ENCODE measurements at places on chromosomes 6 and 20. TPM values are rescaled to one million over a fixed set of nuclear protein-coding genes. Genes with fewer than 3 reads are reported as not detected.

- no peak for DNase-seq
Observed at GRCh38 chr6:13303668-13304017, 24.7 kb downstream of the TBC1D7 start.

DNA sequence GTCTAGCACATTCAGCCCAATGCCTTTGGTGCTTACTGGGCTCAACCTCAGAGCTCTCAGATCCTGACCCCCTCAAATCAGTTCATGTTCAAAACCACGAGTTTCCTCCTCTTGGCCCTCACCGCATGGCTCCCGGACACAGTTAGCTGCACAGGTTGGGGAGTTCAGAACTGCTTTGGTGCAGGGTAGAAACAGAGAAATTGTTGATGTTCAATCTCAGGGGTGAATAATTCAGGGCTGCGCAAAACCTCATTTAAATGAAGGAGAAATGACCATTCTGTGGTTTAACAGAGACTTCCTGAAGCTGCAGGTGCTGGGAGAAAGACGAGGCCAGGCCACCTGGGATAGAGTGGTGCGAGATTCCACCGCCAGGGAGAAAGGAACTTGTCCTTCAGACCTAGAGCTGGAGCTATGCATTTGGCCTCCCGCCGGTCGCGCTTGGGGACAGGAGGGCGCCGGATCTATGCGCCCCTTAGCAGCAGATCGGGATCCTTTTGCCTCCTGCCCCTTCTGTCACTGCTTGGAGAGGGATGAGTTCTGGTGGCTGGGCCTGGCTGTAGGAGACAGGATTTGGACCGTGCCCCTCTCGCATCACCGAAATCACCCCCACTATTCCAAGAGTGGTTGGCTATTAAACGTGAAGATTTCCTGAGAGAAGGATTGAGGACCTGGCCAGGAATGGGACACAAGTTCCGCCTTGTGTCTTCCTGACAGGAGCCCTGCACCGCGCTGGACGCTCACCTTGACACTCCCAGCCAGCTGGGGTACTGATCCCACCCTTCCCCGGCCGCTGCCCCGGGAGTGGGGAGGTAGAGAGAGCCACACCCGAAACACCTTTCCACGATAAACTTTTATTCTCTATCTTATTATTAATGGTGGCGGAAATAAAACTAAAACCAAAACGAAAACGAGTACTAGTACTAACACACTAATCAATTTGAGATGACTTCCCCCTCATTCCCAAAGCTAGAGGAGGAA is 767 bp upstream of the PAX1 start:
- no peak for DNase-seq

MMP24 gene
- total RNA-seq, result not detected

AKAP7 gene
- total RNA-seq, result 1.6 TPM

DNA sequence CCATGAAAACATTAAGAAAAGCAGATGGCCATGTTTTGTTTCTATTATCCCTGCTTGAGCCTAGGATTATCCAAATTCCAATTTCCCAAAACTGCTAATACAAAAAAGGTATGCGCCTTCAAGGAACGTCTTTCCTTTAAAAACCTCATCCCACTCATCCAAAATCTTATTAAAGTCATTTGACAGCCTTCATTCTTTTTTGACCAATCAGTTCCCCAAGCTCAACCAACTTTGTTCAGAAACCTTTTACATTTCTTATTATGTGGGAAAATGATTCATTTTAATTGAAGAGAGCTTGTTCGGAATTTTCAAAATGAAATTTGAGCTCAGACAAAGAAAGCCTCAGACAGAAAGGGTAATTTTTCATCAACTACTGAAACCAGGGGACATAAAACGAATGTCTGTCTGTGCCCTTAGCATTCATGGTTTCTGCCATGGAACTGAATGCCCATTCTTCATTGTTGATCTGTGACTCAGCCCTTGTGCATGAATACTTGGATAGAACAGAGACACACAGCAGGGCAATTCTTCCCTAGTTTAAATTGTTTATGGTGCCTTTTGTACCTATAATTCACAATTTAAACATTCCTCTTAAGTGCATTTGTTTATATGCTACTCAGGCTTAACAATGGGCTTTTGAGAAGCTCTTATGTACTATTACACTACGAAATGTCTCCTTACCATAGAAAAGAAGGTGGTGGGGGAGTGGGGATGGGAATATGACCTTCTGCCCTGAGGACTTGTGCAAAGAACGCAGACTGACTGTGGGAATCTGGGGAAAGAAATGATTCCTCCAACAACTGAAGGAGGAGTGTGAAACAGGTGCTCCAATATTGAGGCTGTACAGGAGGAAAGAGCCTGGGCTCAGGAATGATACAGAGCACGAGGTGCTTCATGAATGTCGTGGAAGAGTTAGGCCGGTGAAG is 49.8 kb upstream of the ERVFRD-1 start:
- no peak for DNase-seq

- DNase-seq, result no peak
Observed at GRCh38 chr6:150202934-150203333, 60.1 kb downstream of the PPP1R14C start.

ARG1 gene
- total RNA-seq, result 0.20 TPM

DNA sequence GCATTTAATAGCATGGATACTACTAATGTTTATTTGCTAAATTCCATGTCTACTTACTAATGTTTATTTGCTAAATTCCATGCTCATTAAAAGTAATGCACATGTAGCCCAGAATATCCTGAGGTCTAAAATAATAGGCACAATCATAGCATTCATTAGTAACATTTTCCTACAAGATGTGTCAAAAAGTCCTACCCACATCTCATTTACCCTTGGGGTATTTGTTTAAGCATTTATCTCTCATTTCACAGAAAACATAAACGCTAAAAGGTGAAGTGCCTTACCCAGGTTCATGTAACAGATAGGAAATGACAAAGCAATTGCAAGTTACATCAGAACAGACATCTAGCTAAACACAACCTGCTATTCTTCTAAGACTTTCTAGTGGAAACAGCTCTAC is 457.1 kb downstream of the HACE1 start:
- DNase-seq, result no peak

DNA sequence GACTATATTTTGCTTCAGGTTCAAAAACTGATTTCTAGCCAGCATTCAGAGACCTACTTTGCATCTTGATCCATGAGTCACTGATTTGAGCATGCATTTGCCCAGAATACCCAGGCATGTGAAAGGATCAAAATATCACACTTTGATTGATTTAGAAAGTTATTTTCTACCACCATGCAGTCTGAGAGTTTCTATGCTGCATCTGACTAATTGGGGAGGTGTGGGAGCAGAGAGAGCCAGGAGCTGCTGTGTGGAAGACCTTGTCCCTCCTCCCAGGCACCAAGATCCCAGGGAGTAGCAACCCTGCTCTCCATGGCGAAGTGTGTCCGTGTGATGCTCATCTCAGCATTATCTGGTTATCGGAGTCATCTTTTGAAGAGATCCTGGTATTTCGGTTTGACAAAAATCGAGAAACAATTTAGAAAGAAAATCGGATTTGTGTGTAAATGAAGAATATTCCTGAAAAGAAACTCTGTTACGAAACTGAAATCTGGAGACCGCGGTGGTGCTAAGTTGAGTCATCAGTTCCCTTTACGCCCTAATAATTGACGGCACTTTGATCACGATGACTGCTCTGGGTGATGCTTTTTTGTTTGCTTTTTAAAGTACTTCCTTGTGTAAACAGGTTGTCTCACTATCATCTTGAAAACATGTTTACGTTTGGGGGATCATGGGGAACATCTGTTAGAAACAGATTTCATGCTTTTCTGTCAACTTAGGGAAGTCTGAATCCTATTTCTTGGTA is 193.4 kb downstream of the BACH2 start:
- DNase-seq, result no peak

ELOVL4 gene
- not detected for total RNA-seq

DNA sequence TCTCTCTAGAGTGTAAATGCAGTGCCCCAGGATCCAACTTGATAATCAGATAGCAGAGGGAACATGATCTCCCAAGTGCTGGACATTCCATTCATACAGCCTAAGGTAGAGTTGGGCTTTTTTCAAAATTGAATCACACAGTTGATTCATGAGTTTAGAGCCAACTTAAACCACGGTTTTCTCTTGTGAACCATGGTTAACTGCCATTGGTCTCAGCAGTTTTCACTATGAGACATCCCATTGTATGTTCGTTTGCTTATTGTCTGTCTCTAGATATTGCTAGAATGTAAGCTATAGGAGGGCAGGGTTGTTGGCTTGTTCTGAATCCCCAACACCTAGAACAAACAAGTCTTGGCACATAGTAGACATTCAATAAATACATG is 37.2 kb upstream of the TAF8 start:
- no peak for DNase-seq

- no peak for DNase-seq
Observed at GRCh38 chr6:143107911-143108761, 47.4 kb downstream of the AIG1 start.

METTL24 gene
- not detected for total RNA-seq

SCP2D1 gene
- not detected for total RNA-seq

DNA sequence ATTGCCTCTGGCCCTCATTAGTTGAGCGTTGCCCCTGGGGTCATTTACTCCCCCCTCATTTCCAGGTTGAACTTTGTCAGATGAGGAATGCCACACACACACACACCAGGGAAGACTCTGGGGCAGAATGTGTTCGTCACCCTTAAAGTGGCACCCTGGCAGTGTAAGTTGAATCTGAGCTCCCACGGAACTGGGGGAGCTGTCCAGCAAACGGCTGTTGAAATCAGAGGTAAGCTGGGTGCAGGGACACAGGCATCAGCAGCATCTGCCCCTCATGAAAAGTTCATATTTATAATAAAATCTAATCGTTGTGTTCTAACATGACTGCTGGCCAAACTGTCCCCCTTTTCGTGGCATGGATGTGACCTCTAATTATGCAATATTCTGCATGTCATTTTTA is 4.3 kb upstream of the MC3R start:
- DNase-seq, result no peak

GPLD1 gene
- total RNA-seq, result 1.2 TPM

DNA sequence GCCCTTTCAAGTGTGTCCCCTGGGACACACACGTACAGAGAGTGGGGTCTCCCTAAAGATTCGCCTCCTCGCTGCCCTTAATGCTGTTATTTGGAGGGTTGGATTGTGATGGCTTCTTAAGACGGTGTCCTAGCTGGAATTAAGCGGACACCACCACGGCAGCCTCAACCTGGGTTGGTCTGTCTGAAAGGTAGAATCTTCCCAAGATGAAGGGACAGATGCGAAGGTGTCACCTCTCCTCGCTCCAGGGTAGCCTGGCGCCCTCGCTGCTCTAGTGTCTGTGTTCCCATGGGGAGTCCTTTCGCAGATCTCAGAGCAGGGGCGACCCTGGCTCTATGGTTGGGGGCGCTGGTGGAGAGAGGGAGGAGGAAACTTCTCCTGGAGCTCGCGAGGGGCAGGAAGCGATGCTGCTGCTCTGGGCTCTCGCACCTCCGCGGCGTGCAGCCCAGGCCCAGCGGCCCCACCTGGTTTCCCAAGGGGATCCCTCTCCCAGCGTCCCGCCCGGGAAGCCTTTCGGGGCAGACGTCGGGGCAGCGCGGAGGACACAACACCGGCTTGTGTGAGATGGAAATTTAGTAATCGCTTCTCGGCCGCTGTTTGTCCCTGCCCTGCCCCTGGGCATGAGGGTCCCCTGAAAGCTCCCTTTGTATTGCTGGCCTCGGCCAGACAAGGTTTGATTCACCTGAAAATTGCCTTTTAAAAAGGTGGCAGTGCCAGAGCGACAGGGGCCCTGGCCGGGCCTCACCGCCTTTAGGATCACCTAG is 1.7 kb downstream of the RSPO3 start:
- DNase-seq, result no peak

- no peak for DNase-seq
Observed at GRCh38 chr6:103799971-103800670, 1059.6 kb downstream of the HACE1 start.

- DNase-seq, result no peak
Observed at GRCh38 chr6:120147071-120147871, 797.7 kb upstream of the MAN1A1 start.

VIP gene
- not detected for total RNA-seq

GRCh38 chr6:148311966-148312669 is 30.5 kb upstream of the SASH1 start:
- no peak for DNase-seq

DNA sequence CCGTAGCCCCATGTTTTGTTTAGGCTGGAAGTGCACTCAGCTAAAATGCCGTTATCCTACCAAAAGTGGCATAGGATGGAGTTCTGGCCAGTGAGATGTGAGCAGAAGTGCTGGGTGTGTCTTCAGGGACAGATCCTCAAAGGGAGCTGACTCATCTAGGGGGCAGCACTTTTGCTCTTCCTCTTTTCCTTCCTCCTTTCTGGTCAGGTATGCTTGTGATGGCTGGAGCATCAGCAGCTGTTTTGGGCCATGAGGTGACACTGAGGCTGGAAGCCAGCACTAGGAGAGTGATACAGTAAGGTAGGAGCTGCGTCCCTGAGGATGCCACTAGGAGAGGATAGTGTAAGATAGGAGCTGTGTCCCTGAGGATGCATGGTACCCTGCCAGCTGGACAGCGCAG is 4.6 kb upstream of the OSBPL2 start:
- DNase-seq, result no peak

- no peak for DNase-seq
Observed at GRCh38 chr6:158512809-158513208, 47.1 kb upstream of the TMEM181 start.

- DNase-seq, result no peak
Observed at GRCh38 chr20:35541118-35541782, 628 bp upstream of the ERGIC3 start.

GRCh38 chr6:87920245-87920644 is 127.4 kb upstream of the SPACA1 start:
- no peak for DNase-seq

- no peak for DNase-seq
Observed at GRCh38 chr6:7311917-7312615, 933 bp downstream of the SSR1 start.

- no peak for DNase-seq
Observed at GRCh38 chr6:154427446-154427845, 70.8 kb upstream of the IPCEF1 start.

PSORS1C1 gene
- not detected for total RNA-seq

- no peak for DNase-seq
Observed at GRCh38 chr6:137927777-137928218, 60.7 kb downstream of the TNFAIP3 start.

DNA sequence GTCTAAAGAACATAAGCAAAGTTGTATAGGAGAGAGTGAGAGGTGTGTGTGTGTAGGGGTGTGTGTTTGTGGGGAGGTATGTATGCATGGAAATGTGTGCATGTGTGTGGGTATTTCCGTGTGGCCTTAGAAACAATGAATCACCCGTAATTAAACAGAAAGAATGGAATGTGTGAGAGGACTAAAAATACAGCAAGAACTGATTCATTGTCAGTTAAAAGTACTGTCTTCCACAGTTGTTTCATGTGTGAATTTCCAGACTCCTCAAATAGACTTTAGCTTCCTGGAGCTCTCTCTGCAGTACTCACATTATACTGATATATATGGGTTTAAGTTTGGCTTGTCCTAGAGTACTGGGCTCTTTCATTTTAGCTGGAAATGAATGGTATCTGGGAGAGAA is 145.7 kb downstream of the RIMS1 start:
- no peak for DNase-seq

UNC5CL gene
- total RNA-seq, result 0.78 TPM

- no peak for DNase-seq
Observed at GRCh38 chr6:150238336-150238741, 95.5 kb downstream of the PPP1R14C start.

All from K562 (cell line).